ENCODE measurements at places on chromosomes 6 and 20.

DNA sequence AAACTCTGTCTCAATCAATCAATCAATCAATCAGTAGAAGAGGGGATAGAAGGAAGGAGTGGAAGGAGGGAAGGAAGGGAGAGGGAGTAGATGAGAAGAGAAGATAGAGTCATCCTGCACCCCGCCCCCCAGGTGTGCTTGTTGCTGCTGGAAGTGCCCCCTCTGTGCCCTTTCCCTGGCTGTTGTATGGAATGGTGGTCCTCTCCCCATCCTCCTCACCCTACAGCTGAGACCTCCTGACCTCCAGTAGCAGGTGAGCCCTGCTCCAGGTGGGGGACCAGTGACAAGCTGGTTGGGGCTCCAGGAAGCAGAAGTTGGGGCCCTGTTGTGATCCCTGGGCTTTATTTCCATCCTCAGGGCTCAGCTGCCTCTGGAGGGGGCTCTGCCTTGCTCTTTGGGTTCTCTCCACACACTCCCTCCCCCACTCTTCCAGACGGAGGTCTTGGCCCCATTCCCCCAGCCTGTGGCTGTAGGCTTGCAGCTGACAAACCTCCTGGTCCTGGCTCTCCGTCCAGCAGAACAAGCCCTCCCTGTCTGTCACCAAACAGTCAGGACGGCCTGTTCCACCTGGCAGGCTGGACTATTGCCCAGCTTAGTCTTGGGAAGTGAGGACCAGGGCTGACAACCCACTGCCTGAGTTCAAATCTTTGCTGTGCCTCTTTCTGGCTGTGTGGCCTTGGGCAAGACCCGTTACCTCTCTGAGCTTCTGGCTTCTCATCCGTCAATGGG lies 26.0 kb upstream of the SCRT2 start:
- DNase-seq: no peak

DNA sequence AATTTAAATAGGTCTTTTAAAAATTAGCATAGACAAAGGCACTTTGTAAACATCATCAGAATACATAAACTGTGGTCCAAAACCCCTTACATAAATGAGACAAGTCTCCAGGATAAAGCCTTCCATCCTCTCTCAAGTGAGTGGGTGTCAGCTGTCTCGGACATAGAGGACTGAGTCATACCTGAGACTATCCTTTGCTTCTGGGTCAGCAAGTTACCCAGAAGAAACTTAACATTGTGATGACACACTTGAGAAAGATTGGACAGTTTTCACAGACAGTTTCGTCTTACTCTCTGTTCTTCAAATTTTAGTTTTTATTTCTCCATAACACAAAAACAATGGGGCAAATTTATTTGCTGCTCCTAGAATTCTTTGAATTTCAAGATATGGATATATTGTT lies 838.0 kb downstream of the DHX35 start:
- no peak for DNase-seq

GRCh38 chr6:76861403-76861802 lies 601.9 kb downstream of the HTR1B start:
- no peak for DNase-seq

DNA sequence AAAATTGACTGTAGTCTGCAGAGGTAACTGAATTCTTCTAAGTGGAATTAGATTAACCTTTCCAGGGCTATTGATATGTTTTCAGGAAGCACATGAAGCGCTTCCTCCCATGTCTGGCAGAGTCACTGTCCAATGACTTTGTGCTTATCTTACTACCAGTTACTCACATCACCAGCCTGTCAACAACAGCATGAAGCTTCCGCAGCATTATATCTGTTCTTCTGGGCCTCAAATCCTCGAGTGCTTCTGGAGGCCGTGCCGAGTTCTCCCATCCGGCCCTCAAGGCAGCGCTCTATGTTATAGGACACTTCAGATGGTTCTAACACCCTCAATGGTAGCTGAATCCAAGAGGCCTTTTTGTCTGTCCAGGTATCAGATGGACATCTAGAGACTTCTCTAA lies 33.2 kb downstream of the PSMG4 start:
- DNase-seq: no peak

DNA sequence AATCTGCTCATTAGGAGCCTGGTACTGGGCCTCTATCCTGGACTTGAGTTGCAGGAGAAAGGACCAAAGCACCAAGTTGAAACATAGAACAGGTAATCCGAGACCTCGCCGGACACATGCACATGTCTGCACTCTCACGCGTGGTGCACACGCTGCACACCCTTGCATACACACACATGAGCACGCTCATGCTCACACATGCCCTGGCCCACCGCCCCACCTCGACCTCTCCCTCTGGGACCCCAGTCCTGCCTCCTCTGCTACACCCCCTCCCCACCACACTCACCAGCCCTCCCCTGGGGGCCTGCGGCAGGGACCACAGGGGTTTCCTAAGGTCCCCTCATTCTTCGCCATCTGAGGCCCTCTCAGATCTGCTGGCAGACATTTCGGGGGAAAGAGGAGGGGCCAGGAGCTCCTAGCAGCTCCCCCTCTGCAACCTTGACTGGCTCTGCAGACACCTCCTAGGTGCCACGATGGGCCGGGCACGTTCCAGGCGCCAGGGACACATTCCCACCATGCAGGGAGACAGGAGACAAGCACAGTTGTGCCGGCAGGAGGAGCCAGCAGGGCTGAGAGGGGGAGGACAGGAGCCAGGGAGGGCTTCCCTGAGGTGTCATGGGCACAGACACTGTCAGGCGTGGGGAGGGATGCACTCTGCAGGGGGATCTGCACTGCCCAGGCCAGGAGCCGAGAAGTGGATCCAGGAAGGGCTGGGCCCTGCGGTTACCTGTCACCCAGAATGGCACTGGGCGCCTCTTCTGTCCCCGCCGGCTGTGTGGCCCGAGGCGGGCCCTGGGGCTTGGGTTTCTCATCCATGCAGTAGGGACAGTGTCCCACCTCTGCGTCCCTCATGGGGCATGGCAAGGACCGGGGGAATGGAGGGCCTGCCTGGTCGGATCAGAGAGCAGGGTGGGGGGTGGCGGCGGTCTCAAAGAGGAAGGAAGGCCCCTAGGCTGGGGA lies 25.6 kb upstream of the LSM14B start:
- no peak for DNase-seq

DNA sequence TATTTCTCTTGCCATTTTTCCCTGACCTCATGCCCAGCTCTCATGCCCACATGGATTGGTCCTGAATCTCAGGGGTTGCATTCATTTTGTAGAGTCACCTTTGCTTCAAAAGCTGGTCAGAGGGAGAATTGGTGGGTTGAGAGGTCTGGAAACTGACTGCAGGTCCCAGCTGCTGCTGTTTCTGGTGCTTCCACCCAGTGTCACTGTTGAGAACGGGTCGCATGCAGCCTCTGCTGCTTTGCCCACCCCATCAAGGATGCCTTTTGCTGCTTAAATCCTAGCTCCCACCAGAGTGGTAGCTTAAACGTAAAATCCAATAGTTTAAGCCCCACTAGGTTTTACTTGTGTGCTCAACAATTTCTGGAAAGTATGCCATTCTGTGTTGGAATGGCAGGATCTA lies 211.4 kb upstream of the TSHZ2 start:
- no peak for DNase-seq

DNA sequence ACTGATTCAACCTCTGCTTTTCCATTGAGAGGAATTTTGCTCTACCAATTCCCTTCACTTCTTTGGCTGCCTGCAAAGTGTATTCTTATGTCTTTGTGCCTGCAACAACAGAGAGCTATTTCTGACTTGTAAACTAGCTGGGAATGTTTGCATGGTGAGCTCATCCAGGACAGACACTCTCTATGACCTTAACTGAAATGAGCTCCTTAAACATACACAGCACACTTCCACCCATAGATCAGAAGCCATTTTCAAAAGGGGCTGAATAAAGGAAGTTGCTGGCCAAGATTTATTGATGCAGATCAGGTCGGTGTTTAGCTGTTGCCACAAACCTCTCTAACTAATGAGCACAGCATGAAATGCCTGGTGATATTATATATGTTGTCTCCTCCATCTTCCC lies 377.7 kb downstream of the BTBD9 start:
- no peak for DNase-seq

GRCh38 chr20:61534346-61534745 lies 282.3 kb downstream of the CDH4 start:
- DNase-seq: no peak

GRCh38 chr6:28865401-28866204 lies 58.2 kb downstream of the TRIM27 start:
- no peak for DNase-seq

- DNase-seq: no peak
These were observed 20.1 kb downstream of the PLCB1 start for GRCh38 chr20:8152183-8152582.

DNA sequence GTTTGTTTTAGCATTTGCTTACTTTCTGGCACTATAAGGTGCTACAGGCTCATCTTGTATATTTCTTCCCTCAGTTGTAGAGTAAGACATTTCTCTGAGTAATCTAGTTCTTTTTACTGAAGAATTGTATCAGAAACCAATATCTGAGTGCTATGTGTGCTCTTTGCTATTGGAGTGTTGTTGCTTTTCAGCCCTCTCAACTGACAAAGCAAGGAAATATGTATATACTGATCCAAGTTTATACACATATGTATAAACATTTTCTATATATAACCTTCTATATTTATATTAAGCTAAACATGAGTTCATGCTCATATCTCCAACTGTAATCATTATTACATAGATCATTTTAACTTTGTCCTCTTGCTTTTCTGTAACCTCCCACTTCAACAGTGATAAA lies 405.7 kb downstream of the RFPL4B start:
- DNase-seq: no peak

DNA sequence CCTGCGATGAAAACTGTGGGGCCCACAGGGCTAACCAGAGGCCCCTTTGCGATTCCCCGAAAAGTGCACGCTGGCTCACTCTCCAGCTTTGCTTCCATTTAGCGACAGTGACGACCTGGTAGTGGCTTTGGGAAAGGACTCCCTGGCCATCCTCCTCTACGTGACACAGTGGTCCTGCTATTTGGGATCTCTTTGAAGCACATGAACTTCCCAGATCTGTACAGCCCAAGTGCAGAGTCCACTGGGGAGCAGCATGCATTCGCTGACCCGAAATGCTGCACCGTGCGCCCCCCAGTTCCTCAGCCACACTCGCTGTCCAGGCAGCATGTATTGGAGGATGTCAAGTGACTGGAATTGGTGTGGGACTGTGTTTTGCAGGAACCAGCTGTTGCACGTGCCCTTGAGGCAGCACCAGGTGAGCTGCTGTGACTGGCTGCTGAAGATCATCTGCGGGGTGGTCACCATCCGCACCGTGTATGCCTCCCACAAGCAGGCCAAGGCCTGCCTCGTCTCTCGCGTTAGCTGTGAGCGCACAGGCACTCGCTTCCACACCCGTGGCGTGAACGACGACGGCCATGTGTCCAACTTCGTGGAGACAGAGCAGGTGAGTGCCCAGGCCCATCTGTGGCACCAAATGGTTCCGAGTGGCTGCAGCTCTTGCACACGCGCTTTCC lies 51.6 kb downstream of the SYNJ2 start:
- no peak for DNase-seq

- DNase-seq: no peak
These were observed 107.0 kb downstream of the TNFRSF21 start for GRCh38 chr6:47202644-47203205.

DNA sequence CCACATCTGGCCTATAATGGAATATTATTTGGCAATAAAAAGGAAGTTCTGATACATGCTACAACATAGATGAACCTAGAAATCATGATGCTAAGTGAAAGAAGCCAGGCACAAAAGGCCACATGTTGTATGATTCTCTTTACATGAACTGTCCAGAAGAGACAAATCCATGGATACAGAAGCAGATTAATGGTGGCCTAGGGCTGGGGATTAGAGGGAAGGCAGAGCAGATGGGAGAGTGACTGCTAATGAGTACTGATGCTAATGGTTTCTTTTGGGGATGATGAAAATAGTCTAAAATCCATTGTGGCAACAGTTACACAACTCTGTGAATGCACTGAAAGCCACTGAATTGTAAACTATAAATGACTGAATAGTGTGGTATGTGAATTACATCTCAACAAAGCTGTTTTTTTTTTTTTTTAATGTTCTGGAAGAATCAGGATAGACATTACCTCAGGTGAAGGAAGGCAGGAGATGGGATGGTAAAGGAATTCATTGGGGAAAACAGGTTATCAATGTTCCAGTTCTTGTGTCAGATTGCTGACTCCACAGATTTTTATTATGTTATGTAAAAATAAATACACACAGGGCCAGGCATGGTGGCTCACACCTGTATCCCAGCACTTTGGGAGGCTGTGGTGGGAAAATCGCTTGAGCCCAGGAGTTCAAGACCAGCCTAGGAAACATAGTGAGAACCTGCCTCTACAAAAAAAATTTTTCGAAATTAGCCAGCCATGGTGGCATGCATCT lies 8.9 kb upstream of the SOX12 start:
- DNase-seq: no peak

DNA sequence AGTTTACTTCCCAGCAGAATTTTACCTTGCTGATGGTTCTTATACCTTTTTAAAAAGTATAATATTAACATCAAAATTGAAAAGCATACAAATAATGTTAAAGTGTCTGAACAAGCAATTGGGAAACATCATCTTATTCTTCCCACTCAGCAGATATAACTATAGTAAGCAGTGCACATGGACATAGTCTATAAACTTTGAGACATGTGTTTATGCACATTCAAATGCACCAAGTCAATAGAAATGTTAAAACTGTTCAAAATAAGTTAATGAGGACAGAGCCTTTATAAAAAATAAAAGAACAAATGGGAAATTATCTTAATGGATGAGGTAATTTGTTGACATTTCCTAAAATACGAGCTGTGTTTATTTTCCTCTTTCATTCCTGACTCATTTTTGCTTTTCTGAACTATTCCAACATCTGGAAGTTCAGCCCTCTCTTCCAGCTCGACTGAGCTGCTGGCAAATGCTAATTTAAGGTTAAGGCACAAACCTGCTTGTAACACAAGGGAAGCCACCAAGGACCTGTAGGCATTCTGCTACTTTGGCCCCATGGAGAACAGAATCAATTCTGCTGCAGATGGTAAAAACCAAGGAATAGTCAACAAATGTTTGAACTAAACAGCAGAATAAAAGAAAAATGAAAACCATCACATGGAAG lies 110.3 kb upstream of the MAP3K4 start:
- no peak for DNase-seq

GRCh38 chr6:14818422-14818884 lies 427.4 kb upstream of the JARID2 start:
- DNase-seq: peak; percentile 52

DNA sequence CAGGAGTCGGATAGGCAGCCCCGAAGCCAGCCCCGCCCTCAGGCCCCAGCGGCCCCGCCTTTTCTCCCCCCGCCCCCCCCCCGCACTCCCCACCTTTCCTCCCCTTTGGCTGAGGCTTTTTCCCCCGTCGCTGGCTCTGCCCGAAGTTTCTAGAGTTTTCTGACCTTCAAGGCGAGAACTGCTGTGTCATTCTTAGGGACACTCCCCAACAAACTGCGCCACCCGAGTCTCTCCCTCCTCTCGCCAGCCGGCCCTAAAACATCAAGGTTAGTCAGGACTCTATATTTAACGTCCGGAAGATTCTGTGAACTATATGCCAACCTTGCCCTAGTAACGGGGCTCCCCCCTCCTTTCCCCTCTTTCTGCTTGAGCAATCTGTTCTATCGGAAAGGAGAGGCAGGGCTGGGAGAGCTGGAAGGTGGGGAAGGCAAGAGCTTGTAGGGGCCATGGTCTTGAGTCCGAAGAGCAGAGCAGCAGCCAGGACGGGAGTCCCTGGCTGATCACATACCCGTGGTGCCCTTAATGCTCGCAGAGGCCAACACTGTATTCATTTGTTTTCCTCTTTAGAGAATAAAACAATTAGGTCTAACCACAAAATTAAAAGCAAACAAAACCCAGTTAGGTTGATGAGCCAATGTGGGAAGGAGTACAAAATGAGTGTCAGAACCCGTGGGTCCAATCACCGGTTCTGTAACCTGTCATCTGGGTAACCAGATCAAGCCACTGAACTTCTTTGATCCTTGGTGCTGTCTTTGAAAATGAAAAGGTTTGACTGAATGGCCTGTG lies 5.3 kb upstream of the HSPA1B start:
- DNase-seq: peak; percentile 63
